Effector CD4-positive, alpha-beta T cell (primary cell): ENCODE measurements at places on chromosomes 1 and 21.

DNA sequence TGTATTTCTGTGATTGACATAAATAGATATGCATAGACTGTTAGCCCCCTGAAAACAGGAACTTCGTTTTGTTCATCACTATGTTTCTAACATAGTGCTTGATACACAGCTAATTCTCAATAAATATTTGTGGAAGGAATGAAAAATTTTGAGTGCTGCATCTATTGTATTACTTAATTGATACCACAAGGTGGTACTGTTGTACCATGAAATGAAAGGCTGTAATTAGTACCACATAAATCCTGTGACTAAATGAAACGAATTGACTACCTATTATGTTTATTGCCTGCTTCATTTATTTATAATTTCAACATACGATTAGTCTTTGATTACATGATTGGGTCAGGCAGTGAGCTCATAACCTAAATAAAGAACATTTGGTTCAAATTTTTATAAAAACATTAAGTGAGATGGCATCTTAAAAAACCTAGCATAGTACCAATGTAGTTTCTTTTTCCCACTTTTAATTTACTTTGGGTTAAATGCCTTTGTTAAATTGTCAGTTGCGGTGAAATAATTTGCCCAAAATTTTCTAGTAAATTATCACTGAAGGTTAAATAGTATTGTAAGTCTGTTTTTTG lies 15.0 kb upstream of the TGFB2 start:
- DNase-seq: no peak

GRCh38 chr1:166903232-166903631 lies 27.2 kb upstream of the TADA1 start:
- no peak for DNase-seq

DNA sequence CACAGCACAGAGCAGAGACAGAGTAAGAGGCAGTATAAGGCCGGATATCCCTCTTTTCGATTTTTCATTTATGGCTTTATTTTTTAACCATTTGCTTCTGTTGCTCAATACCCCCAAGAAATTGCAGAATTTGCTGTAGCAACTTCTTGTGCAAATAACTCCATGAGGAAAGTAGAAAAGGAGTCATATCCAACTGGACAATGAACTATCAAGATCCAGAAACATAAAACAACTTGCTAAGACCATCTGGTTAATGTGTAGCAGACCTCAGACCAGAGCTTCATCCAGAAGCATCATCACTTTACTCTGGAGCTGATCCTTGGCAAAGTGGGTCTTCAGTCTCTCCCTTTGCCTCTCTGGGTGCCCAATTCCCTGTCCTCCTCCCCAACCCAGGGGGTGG lies 45.9 kb downstream of the ZNF697 start:
- no peak for DNase-seq

DNA sequence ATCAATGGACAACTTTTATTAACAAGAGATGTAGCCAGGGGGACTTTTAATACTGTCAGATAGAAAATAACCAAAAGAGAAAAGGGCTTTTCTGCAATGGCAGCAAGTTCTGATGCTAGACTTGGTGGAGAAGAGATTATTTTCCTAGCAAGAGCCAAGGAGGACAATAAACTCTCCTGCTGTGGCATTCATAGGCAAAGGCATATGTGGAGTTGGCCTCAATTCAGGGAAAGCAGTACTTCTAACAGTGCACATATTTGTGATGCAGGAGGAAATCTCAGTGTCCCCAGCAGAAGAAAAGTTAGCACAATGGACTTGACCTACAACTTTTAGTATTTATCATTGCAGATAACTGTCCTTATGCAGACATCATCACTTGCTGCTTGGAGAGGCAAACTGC lies 75.1 kb upstream of the GRIK1 start:
- no peak for DNase-seq

- no peak for DNase-seq
Measured at GRCh38 chr1:24321126-24321525, 2.0 kb downstream of the GRHL3 start.

- DNase-seq: no peak
Measured at GRCh38 chr1:194447636-194448035, 1261.2 kb upstream of the B3GALT2 start.

DNA sequence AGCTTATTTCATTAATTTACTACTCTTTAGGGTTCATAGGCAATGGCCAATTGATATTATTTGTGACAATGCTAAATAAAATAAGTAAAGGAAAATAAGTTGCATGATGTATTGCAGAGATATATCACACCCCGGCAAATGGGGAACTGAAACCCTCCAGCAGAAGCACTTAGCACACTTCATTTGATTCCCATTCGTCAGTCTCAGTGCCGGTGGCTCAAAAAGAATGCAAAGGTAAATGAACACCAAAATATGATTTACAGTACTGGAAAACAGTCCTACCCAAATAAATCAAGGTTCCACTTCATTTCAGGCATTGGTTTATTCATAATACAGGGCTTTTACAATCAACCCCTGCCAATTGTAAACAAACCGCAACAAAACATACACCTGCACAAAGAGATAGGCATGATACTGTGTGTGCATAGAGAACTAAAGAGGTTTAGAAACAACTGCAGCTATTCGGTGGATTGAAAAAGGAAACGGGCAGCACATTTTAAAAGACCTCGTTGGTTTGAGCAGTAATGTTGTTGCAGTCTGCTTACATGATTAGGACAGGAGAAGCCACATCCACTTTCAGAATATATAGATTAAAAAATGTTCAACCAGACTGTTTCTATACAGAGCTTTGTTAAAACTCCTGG lies 1019.2 kb downstream of the TTLL7 start:
- no peak for DNase-seq

DNA sequence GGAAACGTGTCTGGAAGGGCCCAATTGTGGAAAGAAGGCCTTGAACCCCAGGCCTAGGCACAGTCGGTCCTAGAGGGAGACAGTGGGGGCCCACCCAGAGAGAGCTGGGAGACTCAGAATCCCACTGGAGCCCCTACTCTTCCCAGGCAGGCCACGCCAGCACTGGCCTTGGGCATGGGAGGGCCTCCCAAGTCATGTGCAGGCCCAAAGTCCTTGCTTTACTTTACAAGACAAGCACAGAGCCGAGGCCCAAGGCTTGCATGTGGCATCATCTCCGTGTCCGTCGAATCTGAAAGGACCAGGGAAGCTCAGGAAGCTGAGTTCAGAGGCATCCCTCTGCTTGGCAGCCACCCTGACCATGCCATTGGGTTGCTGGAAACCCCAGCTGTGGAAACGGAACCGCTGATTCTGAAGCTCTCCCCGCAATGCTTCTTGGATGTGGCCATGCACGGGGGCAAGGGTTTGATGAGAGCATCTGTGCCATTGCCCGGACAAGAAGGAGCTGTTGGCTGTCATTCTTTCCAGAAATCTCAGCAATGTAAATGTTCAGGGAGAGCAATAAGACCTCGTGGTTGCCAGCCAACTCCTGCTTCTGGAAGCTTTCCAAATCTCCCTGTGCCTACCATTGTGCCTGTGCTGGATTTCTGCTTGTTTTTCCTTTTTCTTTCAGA lies 32.8 kb downstream of the ABCG1 start:
- DNase-seq: no peak

- no peak for DNase-seq
Measured at GRCh38 chr1:155715777-155716176, 26.9 kb downstream of the DAP3 start.

GRCh38 chr21:38992737-38993136 lies 187.0 kb downstream of the ETS2 start:
- DNase-seq: no peak

DNA sequence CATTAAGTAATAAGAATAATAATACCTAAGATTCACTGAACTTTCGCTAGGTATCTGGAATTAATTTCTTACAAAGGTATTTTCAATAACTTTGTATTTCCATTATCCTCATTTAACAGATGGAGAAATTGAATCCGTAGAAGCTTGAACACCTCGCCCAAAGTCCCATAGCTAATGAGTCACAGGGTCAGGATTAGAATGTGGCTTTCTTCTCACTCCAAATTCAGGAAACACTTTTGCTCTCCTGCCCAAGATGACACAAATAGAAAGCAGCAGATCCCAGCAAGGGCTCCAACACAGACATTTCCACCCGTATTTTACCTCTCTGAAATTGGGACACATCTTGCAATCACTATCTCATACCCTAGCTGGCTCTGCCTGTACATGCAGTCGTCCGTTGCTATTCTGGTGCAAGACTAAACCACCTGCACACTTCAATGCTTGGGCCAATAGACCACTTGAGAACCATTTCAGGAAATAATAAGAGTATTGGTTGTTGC lies 125.9 kb upstream of the GREM2 start:
- no peak for DNase-seq

- no peak for DNase-seq
Measured at GRCh38 chr1:186194107-186194756, 180.8 kb downstream of the TPR start.

GRCh38 chr1:70504176-70504820 lies 93.2 kb downstream of the CTH start:
- no peak for DNase-seq

DNA sequence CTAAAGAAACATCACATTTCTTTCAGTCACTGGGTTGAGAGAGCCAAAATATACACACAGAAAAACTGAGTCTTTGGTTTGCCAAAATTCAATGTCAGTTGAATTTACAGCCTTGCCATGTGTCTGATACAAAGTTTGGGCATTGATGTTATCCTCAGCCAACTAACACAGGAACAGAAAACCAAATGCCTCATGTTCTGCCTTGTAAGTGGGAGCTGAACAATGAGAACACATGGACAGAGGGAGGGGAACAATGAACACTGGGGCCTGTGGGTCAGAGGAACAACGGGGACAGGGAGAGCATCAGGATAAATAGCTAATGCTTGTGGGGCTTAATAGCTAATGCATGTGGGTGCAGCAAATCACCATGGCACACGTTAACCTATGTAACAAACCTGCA lies 39.6 kb upstream of the C21orf91 start:
- DNase-seq: no peak

GRCh38 chr1:46254668-46255067 lies 7.1 kb downstream of the RAD54L start:
- DNase-seq: no peak

- DNase-seq: no peak
Measured at GRCh38 chr1:46605232-46605631, 1.2 kb upstream of the MKNK1 start.

- DNase-seq: no peak
Measured at GRCh38 chr1:161342821-161343220, 24.9 kb downstream of the CFAP126 start.

DNA sequence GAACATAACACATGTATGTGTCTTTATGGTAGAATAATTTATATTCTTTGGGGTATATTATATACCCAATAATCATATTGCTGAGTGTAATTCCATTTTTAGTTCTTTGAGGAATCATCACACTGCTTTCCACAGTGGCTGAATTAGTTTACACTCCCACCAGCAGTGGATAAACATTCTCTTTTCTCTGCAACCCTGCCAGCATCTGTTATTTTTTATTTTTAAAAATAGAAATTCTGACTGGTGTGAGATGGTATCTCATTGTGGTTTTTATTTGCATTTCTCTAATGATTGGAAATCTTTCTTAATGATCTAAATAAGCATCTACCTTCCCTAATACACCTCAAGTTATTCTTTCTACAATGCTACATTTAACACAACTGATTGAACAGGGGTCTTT lies 346.2 kb upstream of the LYPLAL1 start:
- DNase-seq: no peak

DNA sequence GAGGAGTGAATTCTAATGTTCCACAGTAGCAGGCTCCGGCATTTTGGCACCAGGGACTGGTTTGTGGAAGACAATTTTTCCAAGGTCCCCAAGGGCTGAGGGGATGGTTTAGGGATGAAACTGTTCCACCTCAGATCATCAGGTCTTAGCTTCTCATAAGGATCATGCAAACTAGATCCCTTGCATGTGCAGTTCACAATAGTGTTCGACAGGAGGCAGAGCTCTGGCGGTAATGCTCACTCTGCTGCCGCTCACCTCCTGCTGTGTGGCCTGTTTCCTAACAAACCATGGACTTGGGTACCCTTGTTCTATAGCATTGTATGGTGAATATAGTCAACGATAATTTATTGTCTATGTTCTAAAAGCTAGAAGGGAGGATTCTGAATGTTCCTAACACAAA lies 16.6 kb downstream of the CRNN start:
- DNase-seq: no peak

DNA sequence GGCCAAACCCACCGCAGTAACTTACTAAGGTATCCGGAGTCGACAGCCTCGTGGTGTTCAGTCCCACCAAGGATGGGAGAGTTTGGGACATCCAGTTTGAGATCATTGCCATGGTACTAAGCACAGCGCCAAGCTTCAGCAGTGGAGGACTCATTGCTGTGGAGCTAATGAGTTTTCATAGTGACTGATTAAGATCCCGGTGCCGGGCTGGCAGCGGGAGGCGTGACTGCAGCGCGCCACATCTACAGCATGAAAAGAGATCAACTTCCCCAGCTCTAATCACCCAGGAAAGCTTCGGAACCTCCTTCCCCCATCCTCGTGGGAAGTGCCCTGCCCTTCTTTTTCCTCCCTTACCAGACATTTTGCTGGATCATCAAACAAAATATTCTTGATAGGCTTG lies 149.9 kb downstream of the OLFM3 start:
- no peak for DNase-seq

DNA sequence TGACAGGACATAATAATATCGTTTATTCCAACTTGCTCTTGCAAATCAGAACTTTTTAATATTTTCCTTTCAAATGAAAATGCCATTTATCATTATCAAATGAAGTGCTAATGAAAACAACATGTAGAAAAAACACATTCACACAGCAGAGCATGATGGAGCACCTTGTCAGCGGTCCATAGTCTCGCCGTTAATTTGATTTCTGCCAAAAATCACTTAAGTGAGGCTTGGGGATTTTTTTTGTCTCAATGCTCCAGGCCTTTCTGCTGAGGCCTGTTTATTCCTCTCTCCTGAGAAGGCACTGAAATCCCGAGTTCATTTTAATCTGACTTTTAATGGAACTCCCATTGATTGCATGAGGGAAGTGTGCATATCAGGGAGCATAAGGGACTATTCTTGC lies 122.5 kb downstream of the ELAVL4 start:
- no peak for DNase-seq

- DNase-seq: no peak
Measured at GRCh38 chr1:109542657-109543056, 3.0 kb downstream of the GPR61 start.

GRCh38 chr1:156500543-156500792 lies at the start of gene MEF2D:
MEF2D (minus strand) TSS chr1:156500775; CDS start chr1:156483292, 17,483 bp downstream.
- no peak for DNase-seq

DNA sequence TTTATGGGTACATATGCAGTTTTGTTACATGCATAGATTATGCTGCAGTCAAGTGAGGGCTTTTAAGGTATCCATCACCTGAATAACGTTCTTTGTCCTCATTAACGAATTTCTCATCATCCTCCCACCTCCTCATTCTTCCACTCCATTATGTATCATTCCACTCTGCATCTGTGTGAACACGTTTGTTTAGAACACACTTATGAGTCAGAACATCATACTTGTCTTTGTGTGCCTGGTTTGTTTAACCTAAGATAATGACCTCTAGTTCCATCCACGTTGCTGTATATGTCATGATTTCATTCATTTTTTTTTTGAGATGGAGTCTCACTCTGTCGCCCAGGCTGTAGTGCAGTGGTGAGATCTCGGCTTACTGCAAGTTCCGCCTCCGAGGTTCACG lies 6.7 kb upstream of the MPC2 start:
- no peak for DNase-seq

- no peak for DNase-seq
Measured at GRCh38 chr1:99557546-99558202, 88.2 kb upstream of the PALMD start.
